ENCODE measurements at places on chromosomes 6 and 20. TPM values are rescaled to one million over a fixed set of nuclear protein-coding genes. Genes with fewer than 3 reads are reported as not detected.

DNA sequence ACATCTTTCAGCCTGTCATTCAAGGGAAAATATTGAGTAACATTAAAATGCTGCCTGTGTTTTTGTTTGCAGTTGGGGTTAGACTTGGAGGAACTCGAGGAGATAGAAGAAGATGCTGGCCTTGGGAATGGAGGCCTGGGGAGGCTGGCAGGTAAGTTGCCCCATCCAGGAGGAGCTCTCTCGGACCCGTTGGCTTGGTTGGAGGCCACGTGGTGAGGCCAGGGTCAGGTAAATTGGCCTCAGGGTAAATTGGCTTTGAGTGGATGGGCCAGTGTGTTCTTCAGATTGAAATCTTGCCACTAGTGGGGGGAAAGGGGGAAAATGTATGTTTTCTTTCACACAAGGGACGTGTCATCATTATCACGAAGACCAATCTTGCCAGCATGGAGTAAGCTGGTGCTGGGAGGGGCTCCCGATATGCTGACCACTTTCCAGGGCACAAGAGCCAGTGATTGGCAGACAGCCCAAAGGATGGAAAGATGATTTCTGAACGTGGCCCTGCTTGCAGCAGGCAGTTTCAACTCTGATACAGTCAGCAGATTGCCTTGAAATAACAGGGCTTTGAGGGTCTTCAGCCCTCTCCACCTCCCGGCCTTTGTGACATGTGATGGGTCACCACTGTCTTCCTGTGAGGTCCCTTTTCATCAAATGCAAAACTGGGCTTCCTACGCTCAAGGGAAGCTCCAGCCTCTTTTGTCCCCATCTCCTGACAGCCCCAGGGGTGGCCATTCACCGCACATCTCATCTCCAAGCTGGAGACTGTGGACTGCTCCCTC, 21.4 kb downstream of the PYGB start:
- ATAC-seq = no peak

DNA sequence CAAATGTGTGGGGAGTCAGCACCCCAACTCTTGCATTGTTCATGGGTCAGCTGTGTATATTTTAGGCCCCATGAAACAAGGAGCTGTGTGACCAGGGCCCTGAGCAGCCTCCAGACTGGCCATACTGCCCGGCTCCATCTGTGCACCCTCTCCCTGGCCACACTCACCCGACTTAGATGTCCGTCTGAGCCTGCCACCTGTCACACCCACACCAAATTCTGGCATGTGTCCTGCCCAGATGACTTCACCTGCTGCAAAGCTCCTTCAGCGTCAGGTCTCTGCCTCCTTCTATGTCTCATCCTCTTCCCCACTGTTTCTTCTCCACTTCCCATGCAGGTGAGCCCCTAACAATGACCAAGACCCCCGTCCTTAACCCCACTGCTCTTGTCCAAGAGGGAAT, 88.1 kb upstream of the THBS2 start:
- ATAC-seq = no peak

- no peak for ATAC-seq
Measured at GRCh38 chr6:7590918-7591302, 912 bp downstream of the SNRNP48 start.

GRCh38 chr6:7673063-7673536, 52.8 kb upstream of the BMP6 start:
- peak; percentile 70 for ATAC-seq

DNA sequence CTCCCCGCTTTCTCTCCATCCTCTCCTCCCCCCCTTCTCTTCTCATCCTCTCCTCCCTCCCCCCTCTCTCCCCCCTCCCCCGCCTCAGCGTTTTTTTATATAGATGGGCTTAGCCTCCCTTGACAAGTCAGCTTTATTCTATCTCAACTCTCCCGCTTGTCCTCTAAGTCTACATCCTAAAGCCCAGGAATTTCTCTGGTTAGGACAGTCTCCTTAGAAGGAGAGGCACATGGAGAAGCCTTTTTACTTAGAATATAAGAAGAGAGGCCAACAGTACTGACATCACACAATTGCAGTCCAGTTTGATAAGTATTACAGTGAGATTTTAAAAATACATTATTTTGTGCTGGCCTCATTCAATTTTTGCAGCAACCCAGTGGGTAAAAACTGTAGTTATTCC, 83.5 kb downstream of the LYRM2 start:
- ATAC-seq = no peak

DNA sequence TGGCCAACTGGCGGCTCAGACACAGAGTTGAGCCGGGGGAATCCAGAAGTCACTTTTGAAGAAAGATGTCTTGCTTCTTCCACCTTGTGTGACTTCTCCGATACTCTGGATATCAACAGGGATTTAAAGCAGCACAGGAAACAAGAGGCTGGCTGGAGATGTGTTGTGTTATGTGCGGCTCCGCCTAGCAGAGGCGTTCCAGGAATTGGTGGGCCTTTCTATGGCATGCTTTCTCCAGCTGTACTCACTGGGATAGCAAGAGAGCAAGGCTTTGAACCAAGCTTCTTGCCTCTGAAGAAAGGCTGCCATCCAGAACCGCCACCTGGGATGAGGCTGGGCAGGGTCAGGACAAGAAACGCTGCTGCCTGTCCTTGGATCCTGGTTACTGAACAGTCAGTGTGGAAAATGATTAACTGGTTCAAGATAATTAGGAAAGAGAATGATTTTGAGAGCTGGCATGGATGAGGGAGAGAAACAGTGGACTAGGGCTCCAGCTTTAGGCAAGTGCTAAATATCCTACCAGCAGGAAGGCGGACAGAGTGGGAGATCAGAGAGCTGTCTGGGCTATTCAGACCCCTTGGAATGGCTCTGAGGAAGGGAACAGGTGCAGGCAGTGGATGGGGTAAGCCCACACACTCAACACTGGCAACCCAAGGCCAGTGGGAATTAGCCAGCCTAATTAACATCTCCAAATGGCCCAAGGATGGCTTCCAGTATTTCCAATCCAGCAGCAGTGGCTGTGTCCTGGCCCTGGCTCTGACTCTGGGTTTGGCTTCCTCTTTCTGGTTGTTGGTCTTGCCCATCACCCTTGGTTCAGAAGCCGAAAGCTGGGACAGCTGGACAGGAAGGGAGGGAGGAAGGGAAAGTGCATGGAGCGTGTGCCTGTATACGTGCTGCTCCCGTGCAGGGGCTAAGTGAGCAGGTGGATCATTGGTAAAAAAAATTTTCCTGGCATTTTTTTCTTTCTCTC, 31.9 kb downstream of the INSM1 start:
- no peak for ATAC-seq

DNA sequence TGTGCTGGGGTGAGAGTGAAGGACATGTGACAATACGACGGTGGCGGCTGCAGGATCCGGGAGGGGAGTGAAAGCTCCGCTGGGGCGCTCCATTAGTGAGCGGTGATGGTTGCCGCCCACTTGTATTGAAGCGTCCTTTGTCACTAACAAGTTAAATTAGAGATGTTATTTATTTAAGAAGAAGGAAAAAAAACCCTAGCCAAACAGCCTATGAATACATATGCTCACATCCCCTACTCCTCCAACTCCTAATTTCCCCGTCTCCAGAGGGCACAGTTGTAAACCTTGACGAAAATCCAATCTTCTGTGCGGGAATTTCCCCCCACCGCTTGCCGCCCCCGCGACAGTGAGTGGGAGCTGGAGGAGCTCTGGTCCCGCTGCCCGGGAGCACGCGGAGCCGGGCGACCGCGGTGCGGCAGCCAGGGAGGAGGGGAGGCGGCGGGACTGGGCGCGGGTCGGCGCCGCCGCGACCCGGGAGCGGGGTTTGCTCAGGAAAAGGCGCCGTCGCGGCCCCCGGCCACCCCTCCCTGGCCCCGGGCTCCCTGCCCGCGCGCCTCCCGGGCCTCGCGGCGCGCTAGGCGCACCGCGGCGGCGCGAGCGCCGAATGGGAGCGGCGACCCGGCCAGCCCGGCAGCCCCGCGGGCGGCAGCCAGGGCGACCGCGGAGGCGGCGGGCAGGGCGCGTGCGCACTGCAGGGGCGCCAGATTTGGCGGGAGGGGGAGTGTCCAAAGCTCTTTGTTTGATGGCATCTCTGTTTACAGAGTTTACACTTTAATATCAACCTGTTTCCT, at the start of gene MYB:
Gene MYB (plus strand): TSS at position 767 of the 791 bp plus-strand sequence. CDS start 206 bp downstream, outside the sequence.
- ATAC-seq = peak; percentile 68

DNA sequence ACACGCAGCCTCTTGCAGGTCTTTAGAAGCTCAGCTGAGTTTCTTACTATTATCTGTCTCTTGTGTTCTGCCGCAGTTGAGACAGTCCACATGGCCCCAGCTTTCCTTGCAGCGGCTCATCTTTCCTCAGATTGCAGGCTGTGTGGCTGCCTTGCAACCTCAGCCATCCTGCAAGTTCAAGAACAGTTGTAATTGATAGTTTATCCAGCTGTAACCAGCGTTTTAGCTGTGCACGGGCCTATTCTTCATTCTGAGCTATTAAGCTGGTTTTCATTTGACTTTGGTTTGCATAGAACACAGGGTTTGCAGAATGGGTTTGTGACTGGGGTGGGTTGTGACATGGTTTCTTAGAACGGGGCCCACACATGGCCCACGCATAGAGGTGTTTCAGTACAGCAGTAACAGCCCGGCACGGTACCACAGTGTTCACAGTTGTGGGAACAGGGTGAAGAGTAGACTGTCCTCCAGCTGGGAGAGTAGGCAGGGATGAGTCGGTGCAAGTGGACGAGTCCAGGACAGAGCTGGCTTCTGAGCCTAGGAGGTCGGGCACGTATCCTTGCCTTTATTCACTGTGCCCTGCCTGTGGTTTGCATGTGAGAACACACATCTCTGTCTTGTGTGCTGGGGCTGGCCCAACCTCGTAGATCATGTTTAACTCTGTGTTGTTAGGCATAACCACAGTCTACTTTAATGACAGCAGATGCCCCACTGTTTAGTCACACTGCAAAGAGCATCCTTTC, 89.2 kb downstream of the RPP40 start:
- ATAC-seq = no peak

- ATAC-seq = no peak
Measured at GRCh38 chr6:126631363-126631762, 291.4 kb downstream of the CENPW start.

GRCh38 chr6:143745166-143746133, 67.7 kb downstream of the PHACTR2 start:
- peak; percentile 60 for ATAC-seq

DNA sequence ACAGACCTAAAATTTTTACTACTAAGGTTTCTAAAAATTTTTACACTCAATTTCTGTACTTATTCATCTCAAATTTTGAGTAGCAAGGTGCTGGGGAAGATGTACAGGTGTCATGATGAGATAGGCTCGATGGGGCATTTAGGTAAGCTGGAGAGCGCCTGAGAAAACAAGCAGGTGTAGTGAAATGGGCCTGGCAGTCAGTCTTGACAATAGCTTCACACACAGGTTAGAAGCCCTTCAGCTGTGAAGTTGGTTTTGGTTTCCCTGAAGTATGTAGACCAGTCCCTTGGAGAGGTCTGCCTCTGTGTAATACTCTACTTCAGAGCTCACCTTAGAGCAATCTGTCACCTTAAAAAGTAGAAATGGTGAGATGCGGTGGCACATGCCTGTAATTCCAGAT, 144.0 kb upstream of the SCGN start:
- ATAC-seq = no peak

DNA sequence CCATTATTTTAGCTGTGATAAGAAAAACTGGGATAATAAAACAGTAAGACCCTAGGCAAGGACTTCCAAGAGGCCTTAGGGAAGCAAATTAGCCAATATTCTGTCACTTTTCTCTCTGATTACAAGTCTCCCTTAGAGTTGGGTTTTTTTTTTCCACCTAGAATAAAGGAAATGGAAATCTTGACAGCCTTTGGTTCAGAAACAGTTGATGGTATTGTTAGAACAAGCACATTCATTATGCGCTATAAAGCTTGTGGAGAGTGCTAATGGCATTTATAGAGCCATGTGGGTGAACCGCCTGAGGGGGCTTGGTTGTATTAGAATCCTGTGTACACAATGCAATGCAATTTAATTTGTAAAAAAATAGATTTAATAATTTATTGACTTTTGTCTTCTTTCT, 88.9 kb upstream of the OGFRL1 start:
- ATAC-seq = no peak

GRCh38 chr20:36506253-36506652, 35.1 kb upstream of the MYL9 start:
- peak; percentile 41 for ATAC-seq

DNA sequence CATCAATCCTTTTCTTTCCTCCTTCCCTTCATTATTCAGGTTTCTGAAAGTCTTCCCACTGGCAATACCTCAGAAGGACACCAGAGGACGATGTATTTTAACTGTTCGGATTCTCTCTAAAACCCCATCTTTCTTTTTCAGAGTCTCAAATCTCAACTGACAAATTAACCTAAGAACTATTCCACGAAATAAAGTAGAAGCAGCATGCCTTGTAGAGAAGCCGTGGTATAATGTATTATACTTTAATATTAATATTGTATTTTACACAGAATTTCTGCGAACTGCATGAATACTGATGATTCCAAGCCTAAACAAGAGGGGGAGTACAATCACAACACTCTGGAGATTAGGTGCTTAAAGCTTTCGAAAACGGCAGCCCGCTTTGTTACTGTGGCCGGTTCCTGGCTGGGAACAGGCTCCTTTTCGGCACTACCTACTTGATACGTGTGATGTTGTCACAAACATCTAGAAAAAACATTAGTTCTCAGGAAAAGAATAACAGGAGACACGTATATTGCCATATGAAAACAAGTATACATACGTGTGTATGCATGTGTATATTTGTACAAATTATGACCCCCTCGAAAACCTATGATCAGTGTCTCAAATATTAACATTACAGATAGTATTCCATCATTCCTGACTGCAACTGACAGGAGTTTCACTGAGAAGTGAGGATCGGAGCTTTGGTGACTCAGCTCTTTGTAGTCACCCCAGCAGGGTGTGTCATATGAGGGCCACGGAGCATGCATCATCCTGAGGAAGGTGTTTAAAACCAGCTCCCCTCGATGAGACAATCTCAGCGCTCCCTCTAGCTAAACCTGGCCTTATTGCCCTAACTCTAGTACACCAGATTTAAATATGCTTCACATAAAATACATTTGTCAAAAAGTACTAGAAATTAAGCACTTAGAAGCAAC, 319.7 kb upstream of the TCF21 start:
- ATAC-seq = peak; percentile 82

- no peak for ATAC-seq
Measured at GRCh38 chr20:48673507-48673906, 154.3 kb downstream of the PREX1 start.

KIAA0408 gene
- 26.0 TPM for total RNA-seq

PRDM1 gene
- total RNA-seq = 3.6 TPM

NRSN1 gene
- total RNA-seq = 0.47 TPM

PI16 gene
- total RNA-seq = 41.7 TPM

SOD2 gene
- 432 TPM for total RNA-seq

C20orf204 gene
- total RNA-seq = 1.6 TPM

CEP85L gene
- total RNA-seq = 21.2 TPM

PCSK2 gene
- 4.6 TPM for total RNA-seq

Data from gastroesophageal sphincter (tissue), 4 donors.